ENCODE measurements at places on chromosomes 7 and 10. TPM values are rescaled to one million over a fixed set of nuclear protein-coding genes. Genes with fewer than 3 reads are reported as not detected.

MYOZ1 gene
- 8.7 TPM for total RNA-seq

CTAGE15 gene
- not detected for total RNA-seq

FBH1 gene
- 73.8 TPM for total RNA-seq

ZC3HAV1 gene
- total RNA-seq: 6.8 TPM

VPS37D gene
- total RNA-seq: 2.4 TPM

CFAP46 gene
- 0.94 TPM for total RNA-seq

AKR1D1 gene
- not detected for total RNA-seq

PRKAR2B gene
- 37.7 TPM for total RNA-seq
